ENCODE measurements at places on chromosomes 13 and 19. TPM values are rescaled to one million over a fixed set of nuclear protein-coding genes. Genes with fewer than 3 reads are reported as not detected.

COL4A2 gene
- total RNA-seq: 2,076 TPM

GGACT gene
- total RNA-seq: 3.9 TPM

SIGLEC9 gene
- not detected for total RNA-seq

RFPL4A gene
- not detected for total RNA-seq

PTGIR gene
- total RNA-seq: not detected

FBN3 gene
- under 0.01 TPM for total RNA-seq

PNMA8C gene
- not detected for total RNA-seq

FFAR3 gene
- not detected for total RNA-seq

CD37 gene
- total RNA-seq: not detected

NLRP12 gene
- total RNA-seq: not detected

FAM216B gene
- total RNA-seq: not detected

LPAR2 gene
- total RNA-seq: 19.8 TPM

FOXA3 gene
- 1.4 TPM for total RNA-seq

SYT3 gene
- not detected for total RNA-seq

EBI3 gene
- 2.3 TPM for total RNA-seq

TEX29 gene
- not detected for total RNA-seq

LIPE gene
- total RNA-seq: 2.9 TPM

F10 gene
- total RNA-seq: 4.2 TPM

PAK4 gene
- total RNA-seq: 28.9 TPM

ZNF540 gene
- total RNA-seq: 0.16 TPM

DBP gene
- total RNA-seq: 17.7 TPM

ABCA7 gene
- total RNA-seq: 37.0 TPM

ZNF90 gene
- total RNA-seq: 1.0 TPM

ELSPBP1 gene
- total RNA-seq: not detected

RXFP2 gene
- total RNA-seq: not detected

SELENOV gene
- total RNA-seq: not detected

STOML3 gene
- not detected for total RNA-seq

SIGLEC5 gene
- total RNA-seq: not detected

PGLYRP2 gene
- not detected for total RNA-seq

NCCRP1 gene
- total RNA-seq: not detected

PLK5 gene
- not detected for total RNA-seq

CEACAM4 gene
- total RNA-seq: not detected

C19orf53 gene
- total RNA-seq: 141 TPM

RNF17 gene
- 0.13 TPM for total RNA-seq

SLITRK1 gene
- total RNA-seq: not detected

ZNF582 gene
- total RNA-seq: 2.0 TPM

MYPOP gene
- 3.6 TPM for total RNA-seq

NLRP5 gene
- total RNA-seq: not detected

SCGB2B2 gene
- not detected for total RNA-seq

KLK8 gene
- total RNA-seq: not detected

MBD3L2 gene
- not detected for total RNA-seq

ZNF560 gene
- total RNA-seq: not detected

ZNF829 gene
- 1.5 TPM for total RNA-seq

C19orf85 gene
- not detected for total RNA-seq

Data from mesangial cell (primary cell).